Caco-2 (cell line): ENCODE measurements at places on chromosomes 11 and 22. TPM values are rescaled to one million over a fixed set of nuclear protein-coding genes. Genes with fewer than 3 reads are reported as not detected.

DNA sequence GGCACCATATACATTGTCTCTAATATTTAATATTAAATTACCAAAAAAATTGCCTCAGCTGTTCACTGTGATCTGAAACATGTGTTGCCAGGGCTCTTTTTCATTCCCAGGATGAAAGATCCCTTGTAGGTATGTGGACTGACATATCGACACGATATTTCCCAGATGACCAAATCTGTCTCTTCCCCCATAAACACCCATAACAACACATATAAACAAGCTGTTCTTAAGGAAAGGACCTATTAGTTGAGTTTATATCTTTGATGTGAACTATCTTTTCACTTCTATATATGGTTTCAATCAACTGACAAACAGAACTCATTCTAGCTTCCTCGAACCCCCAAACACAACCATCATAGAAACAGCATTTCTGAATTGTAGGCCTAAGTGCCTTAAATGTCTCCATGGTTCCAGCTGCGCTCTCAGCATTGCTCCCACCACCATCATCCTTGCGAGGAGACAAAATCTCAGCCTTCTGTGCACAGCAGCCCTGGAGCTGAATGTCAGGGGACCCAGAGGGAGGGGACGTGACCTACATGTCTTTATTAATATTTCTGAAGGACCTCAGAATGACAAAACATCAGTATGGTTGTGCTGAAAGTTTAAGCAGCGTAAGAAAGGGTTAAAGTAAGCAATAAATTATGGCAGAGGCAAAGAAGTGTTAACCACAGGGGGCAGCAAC is 67.0 kb downstream of the ETS1 start:
- no peaks in the 10 kb centered on the region for H3K36me3 ChIP-seq
- no peak overlapping the region for H3K4me3 ChIP-seq
- no peak overlapping the region for H3K27ac ChIP-seq
- H3K4me1 ChIP-seq: peaks cover 7% of the 10 kb centered on the region; the same call in 1 of the 2 replicates
- no peak for DNase-seq

DNA sequence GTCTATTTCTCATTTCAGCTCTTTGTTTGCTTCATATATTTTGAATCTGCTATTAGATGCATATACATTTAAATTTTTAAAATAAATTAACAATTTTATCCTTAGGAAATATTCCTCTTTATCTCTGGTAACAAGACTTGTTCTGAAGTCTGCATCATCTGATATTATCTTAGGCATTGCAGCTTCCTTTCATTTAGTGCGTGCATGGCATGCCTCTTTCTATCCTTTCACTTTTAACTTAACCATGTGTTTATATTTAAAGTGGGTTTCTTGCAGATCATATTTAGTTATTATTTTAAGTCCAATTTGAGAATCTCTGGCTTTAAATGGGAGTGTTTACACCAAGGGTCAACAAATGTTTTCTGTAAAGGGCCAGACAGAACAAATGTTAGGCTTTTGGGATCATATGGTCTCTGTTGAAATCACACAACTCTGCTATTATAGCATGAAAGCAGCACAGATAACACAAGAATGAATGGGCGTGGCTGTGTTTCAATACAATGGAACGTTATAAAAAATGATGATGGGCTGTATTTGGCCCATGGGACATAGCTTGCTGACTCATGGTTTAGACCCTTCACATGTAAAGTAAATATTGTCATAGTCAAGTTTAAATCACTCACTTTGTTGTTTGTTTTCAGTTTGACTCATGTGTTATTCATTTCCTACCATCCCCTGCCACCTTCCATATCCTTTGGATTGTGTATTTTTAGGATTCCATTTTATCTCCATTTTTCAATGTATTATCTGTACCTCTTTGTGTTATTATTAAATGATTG is 83.9 kb upstream of the SNX19 start:
- peak; percentile 57 for DNase-seq
- H3K4me1 ChIP-seq: peaks cover 7% of the 10 kb centered on the region; the same call in 1 of the 2 replicates
- H3K27me3 ChIP-seq: no peaks in the 10 kb centered on the region

DNA sequence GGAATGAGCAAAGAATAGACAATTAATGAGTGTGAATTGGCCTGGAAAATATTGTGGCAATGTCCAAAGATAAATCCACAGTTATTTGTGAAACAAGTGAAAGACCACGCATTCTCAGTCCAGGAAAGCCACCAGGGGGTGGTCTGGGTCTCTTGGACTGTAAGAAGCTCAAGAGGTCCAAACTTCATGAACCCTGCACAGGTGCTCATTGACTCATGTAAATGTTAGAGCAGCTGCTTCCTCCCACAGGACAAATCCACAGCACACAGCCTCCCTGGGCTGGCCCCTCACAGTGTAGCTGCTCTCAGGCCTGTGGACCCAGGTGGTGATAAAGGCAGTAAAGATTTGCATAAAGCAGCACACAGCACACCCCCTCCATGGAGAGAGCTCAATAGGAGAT is 114.0 kb downstream of the ZNF280B start:
- no peak overlapping the region for H3K4me3 ChIP-seq
- H3K4me1 ChIP-seq: no peaks in the 10 kb centered on the region
- no peaks in the 10 kb centered on the region for H3K36me3 ChIP-seq
- H3K27me3 ChIP-seq: no peaks in the 10 kb centered on the region
- no peak for DNase-seq

DNA sequence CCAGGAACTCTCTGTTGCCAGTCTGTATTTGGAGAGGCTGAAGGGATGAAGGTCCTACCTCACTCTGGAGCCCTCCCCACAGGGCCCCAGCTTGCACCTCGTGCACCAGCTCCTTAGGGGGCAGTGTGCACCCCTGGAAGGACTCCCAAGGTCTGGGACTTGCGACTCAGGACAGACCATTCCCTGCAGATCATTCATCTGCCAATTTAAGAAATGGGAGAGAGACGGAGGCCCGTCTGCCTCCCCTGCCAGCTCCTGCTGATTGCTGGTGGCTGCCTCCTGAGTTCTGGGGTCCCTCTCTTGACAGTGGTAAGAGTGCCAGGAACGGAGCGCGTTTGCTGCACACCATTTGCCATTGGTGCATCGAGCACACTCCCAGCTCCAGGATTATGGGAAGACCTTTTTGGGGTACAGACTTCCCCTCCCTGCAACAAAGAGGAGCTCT is 27.4 kb upstream of the MALAT1 start:
- peak; percentile 83 for DNase-seq
- no peaks in the 10 kb centered on the region for H3K36me3 ChIP-seq
- peaks cover 36% of the 10 kb centered on the region for H3K4me1 ChIP-seq
- H3K4me3 ChIP-seq: no peak overlapping the region

GRCh38 chr22:46714550-46714949 is 23.5 kb downstream of the CERK start:
- no peaks in the 10 kb centered on the region for H3K36me3 ChIP-seq
- H3K4me3 ChIP-seq: no peak overlapping the region
- H3K4me1 ChIP-seq: no peaks in the 10 kb centered on the region
- no peaks in the 10 kb centered on the region for H3K27me3 ChIP-seq
- H3K27ac ChIP-seq: no peak overlapping the region

DNA sequence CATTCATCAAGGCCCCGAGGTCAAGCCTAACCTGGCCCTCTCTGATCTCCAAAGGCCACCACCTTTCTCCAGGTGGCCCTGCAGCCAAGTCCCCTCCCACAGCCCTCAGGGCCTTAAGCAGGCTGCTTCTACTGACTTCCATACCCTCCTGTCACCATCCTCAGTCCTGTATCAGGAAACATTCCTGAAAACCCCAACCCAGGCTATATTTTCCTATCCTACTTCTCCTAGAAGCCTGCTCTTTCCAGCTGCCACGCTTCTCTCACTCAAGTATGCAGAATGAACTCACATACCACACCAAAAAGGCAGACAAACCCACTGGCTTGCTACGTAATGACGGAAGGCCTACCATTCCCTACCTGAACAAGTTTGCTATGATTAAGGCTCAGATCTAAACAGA is 23.6 kb downstream of the MORC2 start:
- H3K4me1 ChIP-seq: no peaks in the 10 kb centered on the region
- H3K36me3 ChIP-seq: peaks cover 17% of the 10 kb centered on the region
- no peak overlapping the region for H3K27ac ChIP-seq
- no peak for DNase-seq

- no peak overlapping the region for H3K27ac ChIP-seq
- DNase-seq: no peak
- no peaks in the 10 kb centered on the region; the same call in 1 of the 2 replicates for H3K4me1 ChIP-seq
- no peak overlapping the region for H3K4me3 ChIP-seq
- no peaks in the 10 kb centered on the region for H3K27me3 ChIP-seq
These were observed 316.6 kb upstream of the NCAM1 start for GRCh38 chr11:112644410-112645131.

- no peaks in the 10 kb centered on the region for H3K4me1 ChIP-seq
- no peak overlapping the region for H3K4me3 ChIP-seq
- H3K27ac ChIP-seq: no peak overlapping the region
- H3K27me3 ChIP-seq: no peaks in the 10 kb centered on the region
- no peaks in the 10 kb centered on the region for H3K36me3 ChIP-seq
- DNase-seq: no peak
These were observed 680.3 kb downstream of the NTM start for GRCh38 chr11:132050577-132051165.

DNA sequence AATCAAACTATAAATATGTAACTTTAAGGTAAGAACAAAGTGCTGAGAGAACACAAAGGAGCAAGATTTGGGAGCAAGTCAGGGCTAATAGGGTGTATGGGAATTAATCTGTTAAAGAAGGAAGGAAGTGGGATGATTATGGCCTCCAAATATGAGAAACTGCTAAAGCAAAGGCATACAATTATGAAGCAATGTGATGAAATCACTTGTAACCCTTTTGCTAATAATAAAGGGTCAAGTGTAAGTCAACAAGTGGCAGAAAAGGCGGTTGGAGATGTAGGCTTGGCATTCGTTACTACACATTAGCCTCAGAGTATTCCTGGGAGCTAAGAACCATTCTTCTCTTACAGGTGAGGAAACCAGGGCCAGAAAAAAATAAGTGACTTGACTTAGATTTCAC is 1002.3 kb upstream of the TENM4 start:
- H3K4me3 ChIP-seq: no peak overlapping the region
- no peak overlapping the region for H3K27ac ChIP-seq
- no peaks in the 10 kb centered on the region for H3K27me3 ChIP-seq
- DNase-seq: no peak
- H3K36me3 ChIP-seq: no peaks in the 10 kb centered on the region
- H3K4me1 ChIP-seq: no peaks in the 10 kb centered on the region

DNA sequence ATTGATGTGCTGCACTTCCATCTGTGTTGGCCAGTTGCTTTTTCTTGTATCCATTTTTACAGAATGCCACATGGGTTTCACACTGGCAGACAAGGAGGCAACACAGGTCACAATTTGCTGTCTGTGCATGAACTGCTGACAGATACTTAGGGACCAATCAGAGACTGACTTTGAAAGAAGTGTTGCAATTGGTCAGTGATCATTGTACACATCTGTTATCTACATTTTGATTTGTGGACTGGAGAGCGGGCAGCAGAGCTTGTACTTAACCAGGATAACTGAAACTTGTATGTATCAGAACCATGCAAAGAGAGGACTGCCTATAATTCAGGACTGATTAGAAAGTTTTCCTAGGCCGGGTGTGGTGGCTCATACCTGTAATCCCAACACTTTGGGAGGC is 21.8 kb downstream of the PRR5 start:
- no peak overlapping the region for H3K4me3 ChIP-seq
- H3K27me3 ChIP-seq: no peaks in the 10 kb centered on the region
- peaks cover 48% of the 10 kb centered on the region for H3K4me1 ChIP-seq
- peaks cover 5% of the 10 kb centered on the region for H3K36me3 ChIP-seq
- H3K27ac ChIP-seq: no peak overlapping the region

DNA sequence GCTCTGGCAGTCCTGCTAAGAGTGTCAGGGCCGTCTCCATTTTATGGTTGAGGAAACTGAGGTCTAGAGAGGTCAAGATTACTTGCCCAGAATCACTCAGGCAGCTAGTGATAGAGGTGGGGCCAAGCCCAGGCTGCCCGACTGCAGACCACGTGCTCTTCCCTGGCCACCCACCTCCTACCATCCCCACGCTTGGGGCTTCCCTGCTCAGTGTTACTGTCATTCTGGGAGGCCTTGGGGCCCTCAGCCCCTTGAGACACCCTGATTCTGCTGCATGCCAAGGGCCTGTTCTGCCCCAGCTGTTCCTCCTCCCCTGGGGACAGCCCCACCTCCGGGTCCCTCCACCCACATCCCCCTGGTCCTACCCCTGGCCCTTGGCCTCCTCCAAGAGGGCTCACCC is 17.2 kb upstream of the TAB1 start:
- no peak overlapping the region for H3K4me3 ChIP-seq
- DNase-seq: no peak
- no peaks in the 10 kb centered on the region for H3K36me3 ChIP-seq
- H3K27ac ChIP-seq: no peak overlapping the region
- no peaks in the 10 kb centered on the region for H3K27me3 ChIP-seq

MMP8 gene
- not detected in 2 replicates for total RNA-seq

SCUBE2 gene
- total RNA-seq: 3.1 and 3.2 TPM in 2 replicates
